ENCODE measurements at places on chromosomes 5 and 9. TPM values are rescaled to one million over a fixed set of nuclear protein-coding genes. Genes with fewer than 3 reads are reported as not detected.

Gene INSL4
- not detected for total RNA-seq

Gene CBY3
- not detected for total RNA-seq

Gene ARHGEF37
- 2.3 TPM for total RNA-seq

Gene MRPL50
- total RNA-seq, result 18.6 TPM

Gene RIC1
- 21.6 TPM for total RNA-seq

Gene GLDC
- total RNA-seq, result 37.8 TPM

Gene GMCL2
- not detected for total RNA-seq

GRCh38 chr5:11164531-11165294, 403.7 kb upstream of the DAP start:
- peak overlapping the region; percentile 1 for H3K27ac ChIP-seq
- peaks cover 21% of the 10 kb centered on the region for H3K4me1 ChIP-seq
- H3K4me3 ChIP-seq, result no peak overlapping the region
- no peaks in the 10 kb centered on the region for H3K27me3 ChIP-seq

DNA sequence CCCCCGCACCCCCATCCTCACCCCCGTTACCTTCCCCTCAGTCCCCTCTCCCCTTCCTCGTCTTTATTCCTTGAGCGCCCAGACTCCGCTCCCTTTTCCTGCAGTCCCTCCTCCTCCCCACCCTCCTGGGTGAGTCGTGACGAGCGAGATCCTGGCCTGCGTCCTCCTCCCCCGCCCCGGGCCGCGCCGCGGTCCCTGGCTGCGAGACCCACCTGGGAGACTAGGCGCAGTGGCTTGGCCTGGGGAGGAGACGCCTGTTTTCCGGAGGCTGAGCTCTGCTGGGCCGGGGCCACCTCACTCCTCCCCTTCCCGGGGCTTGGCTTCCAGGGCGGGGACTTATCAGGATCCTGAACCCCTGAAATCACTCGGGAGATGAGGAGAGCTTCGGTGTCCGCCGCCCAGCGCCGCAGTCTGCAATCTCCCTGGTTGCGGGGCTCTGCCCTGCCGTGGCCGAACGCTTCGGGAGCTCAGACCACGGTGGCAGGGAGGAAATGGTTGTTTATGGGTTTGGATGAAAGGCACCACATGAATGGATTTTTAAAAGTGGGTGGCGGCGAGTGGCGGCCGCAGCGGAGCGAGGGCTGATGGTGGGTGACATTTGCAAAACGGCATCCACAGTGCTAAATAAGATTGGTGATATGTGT, 984 bp downstream of the STXBP1 start:
- peak overlapping the region; percentile 92 for H3K27ac ChIP-seq
- no peaks in the 10 kb centered on the region for H3K36me3 ChIP-seq
- peak overlapping the region; percentile 89 for H3K4me3 ChIP-seq
- H3K4me1 ChIP-seq, result peaks cover 26% of the 10 kb centered on the region

DNA sequence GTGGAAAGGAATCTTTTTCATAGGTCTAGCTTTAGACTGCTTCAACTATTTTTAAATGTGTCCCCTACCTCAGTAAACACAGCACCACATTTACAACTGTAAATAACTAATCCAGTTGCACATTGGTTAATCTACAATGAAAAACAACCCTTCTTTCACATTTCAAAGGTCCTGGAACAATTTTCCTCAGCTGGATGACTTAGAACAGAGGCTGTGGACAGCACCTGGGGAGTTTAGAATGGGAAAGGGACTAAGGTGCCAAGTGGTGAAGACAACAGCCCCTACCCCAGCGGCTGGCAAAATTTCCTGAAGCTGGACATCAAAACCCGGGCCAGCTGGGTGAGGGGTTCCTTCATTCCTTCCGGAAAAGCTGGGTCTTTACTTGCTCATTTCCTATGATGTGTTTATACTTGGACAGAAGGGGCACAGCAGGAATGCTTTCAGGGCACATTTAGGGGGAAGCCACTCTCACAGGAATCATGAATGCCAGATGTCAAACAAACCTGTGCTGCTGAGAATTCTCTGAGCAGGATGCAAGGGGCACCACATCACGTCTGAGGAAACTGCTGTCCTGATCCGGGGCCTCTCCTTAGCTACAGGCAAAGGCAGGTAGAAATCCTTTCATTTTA, 158.3 kb downstream of the NR2F1-AS1 start:
- H3K27ac ChIP-seq, result no peak overlapping the region
- H3K27me3 ChIP-seq, result no peaks in the 10 kb centered on the region
- peaks cover 66% of the 10 kb centered on the region for H3K4me1 ChIP-seq
- no peak for DNase-seq

- no peak overlapping the region for H3K4me3 ChIP-seq
- no peaks in the 10 kb centered on the region for H3K4me1 ChIP-seq
- peaks cover 71% of the 10 kb centered on the region for H3K36me3 ChIP-seq
- no peak overlapping the region for H3K27ac ChIP-seq
- no peak for DNase-seq
Measured at GRCh38 chr9:105735366-105735765, 41.0 kb downstream of the TMEM38B start.

- no peak overlapping the region for H3K27ac ChIP-seq
- peak overlapping the region; percentile 87 for H3K4me3 ChIP-seq
- H3K27me3 ChIP-seq, result peaks cover 93% of the 10 kb centered on the region
- H3K36me3 ChIP-seq, result no peaks in the 10 kb centered on the region
- H3K4me1 ChIP-seq, result peaks cover 44% of the 10 kb centered on the region
- no peak for DNase-seq
Measured at GRCh38 chr5:43041110-43041668, 1.1 kb upstream of the ANXA2R start.

GRCh38 chr5:101404531-101404930, 501.4 kb upstream of the ST8SIA4 start:
- no peaks in the 10 kb centered on the region for H3K27me3 ChIP-seq
- H3K4me1 ChIP-seq, result no peaks in the 10 kb centered on the region
- H3K36me3 ChIP-seq, result no peaks in the 10 kb centered on the region

DNA sequence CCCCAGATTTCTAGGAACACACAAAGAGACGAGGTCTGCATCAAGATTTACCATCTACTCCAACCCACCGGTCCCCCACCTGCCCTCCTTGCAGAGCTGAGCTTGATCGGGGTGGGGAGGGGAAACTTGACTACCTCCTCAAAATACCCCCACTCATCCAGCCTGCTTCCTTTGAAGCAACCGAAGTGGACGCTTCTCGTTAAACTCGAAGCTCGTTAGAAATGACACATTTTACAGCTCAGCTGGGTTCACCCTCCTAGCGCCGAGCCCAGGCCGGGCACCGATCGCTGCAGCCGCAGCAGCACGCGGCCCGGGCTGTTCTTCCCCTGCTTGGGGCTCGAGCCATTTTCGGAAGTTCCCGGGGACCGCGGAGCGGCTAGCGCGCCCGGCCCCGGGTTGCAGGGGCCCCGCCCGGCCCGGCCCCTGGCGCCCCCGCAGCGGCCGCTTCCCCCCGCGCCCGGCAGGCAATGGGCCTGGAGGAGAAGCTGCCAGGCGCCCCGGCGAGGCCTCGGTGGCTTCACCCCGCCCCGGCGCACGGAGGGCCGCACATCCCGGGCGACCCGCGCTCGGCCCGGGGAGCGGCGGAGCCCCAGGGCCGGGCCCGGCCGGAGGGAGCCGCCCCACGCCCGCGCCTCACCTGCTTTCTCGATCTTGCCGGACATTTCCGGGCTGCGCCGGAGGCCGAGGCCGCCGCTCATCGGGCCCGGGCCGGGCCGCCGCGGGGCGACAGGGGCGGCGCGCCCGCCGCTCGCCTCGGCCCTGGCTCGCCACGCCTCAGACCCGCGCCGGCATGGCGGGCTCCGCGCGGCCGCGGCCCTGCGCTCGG, 530 bp downstream of the RAPGEF1 start:
- peak overlapping the region; percentile 92 for H3K4me3 ChIP-seq
- H3K4me1 ChIP-seq, result peaks cover 39% of the 10 kb centered on the region
- DNase-seq, result peak; percentile 28

GRCh38 chr5:154181161-154181560, 9.4 kb upstream of the GALNT10 start:
- H3K27me3 ChIP-seq, result peaks cover 7% of the 10 kb centered on the region
- H3K27ac ChIP-seq, result no peak overlapping the region
- DNase-seq, result no peak
- H3K4me3 ChIP-seq, result no peak overlapping the region
- H3K4me1 ChIP-seq, result peaks cover 20% of the 10 kb centered on the region

GRCh38 chr9:102253099-102253498, 514.7 kb upstream of the GRIN3A start:
- H3K4me3 ChIP-seq, result no peak overlapping the region
- no peaks in the 10 kb centered on the region for H3K27me3 ChIP-seq
- H3K27ac ChIP-seq, result no peak overlapping the region
- no peaks in the 10 kb centered on the region for H3K4me1 ChIP-seq
- no peaks in the 10 kb centered on the region for H3K36me3 ChIP-seq

DNA sequence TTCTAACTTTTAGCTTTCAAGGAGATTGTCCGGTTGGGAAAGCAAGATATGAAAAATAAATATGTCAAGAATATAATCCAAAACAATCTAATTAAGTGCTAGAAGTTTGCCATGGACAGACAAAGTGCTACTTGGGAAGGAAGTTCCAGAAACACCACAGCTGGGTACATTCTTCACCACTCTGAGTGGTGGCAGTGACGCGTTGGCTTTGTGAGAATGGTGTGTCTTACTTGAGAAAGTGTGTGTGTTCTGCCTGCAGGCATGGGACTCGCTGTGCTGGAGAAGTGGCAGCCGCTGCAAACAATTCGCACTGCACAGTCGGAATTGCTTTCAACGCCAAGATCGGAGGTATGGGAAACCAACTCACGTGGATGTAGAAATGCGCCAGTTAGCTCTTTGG, 177.2 kb downstream of the PCSK5 start:
- H3K4me1 ChIP-seq, result no peaks in the 10 kb centered on the region
- no peaks in the 10 kb centered on the region for H3K27me3 ChIP-seq
- H3K36me3 ChIP-seq, result peaks cover 5% of the 10 kb centered on the region
- DNase-seq, result no peak
- H3K4me3 ChIP-seq, result no peak overlapping the region
- no peak overlapping the region for H3K27ac ChIP-seq

GRCh38 chr9:36284226-36284625, 26.0 kb upstream of the GNE start:
- no peaks in the 10 kb centered on the region for H3K36me3 ChIP-seq
- no peaks in the 10 kb centered on the region for H3K4me1 ChIP-seq
- no peak overlapping the region for H3K27ac ChIP-seq
- no peak for DNase-seq

GRCh38 chr5:170216257-170216864, 16.4 kb upstream of the C5orf58 start:
- H3K27ac ChIP-seq, result no peak overlapping the region
- peak; percentile 28 for DNase-seq
- no peak overlapping the region for H3K4me3 ChIP-seq
- H3K27me3 ChIP-seq, result peaks cover 7% of the 10 kb centered on the region
- no peaks in the 10 kb centered on the region for H3K36me3 ChIP-seq

GRCh38 chr5:164303646-164304215, 798.3 kb downstream of the MAT2B start:
- no peak overlapping the region for H3K4me3 ChIP-seq
- DNase-seq, result no peak
- no peaks in the 10 kb centered on the region for H3K36me3 ChIP-seq
- no peak overlapping the region for H3K27ac ChIP-seq

- no peaks in the 10 kb centered on the region for H3K4me1 ChIP-seq
- no peak overlapping the region for H3K27ac ChIP-seq
- peaks cover 2% of the 10 kb centered on the region for H3K27me3 ChIP-seq
- DNase-seq, result no peak
- H3K36me3 ChIP-seq, result no peaks in the 10 kb centered on the region
Measured at GRCh38 chr9:101225271-101225670, 159.5 kb downstream of the BAAT start.

- no peak for DNase-seq
- no peak overlapping the region for H3K4me3 ChIP-seq
- H3K36me3 ChIP-seq, result no peaks in the 10 kb centered on the region
- H3K4me1 ChIP-seq, result peaks cover 7% of the 10 kb centered on the region
- no peak overlapping the region for H3K27ac ChIP-seq
Measured at GRCh38 chr5:80231243-80231642, 24.6 kb downstream of the SERINC5 start.

DNA sequence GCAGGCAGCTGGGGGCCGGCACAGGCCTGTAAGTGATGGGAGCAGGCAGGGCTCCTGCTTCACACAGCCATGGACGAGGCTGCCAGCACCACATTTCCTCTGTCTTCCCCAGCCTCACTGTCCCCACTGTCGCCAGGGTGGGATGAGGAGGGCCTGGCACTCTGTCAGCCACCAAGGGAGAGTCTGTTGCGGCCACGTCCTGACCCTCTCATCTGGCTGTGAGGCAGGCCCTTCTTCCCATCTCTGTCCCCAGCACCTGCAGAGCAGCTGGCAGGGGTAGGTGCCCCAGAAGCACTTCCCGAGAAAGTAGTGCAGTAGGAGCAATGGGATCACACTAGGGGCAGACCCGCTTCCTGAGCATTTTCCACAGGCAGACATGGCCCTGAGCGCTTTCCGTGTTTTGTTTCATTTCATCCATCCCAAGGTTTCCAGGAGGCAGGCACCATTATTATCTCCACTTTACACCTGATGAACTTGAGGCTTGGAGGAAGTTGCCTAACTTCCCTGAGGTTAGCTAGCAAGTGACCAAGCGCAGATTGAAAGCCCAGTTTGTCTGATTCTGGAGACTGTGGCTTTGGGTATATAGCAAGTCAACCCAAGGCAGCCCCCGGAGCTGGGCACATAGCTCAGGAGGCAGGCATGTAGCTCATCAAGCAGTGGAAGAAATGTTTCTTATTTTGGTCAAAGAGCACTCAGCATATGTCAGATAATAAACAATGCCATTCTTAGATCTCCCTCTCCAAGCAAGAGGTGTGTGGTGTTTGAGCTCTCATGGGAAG, 202.4 kb downstream of the DAB2IP start:
- H3K4me3 ChIP-seq, result no peak overlapping the region
- no peak for DNase-seq
- H3K36me3 ChIP-seq, result peaks cover 2% of the 10 kb centered on the region
- peaks cover 10% of the 10 kb centered on the region for H3K4me1 ChIP-seq
- no peak overlapping the region for H3K27ac ChIP-seq
- peaks cover 8% of the 10 kb centered on the region for H3K27me3 ChIP-seq

- no peaks in the 10 kb centered on the region for H3K4me1 ChIP-seq
- H3K36me3 ChIP-seq, result no peaks in the 10 kb centered on the region
- peaks cover 2% of the 10 kb centered on the region for H3K27me3 ChIP-seq
- DNase-seq, result no peak
- H3K4me3 ChIP-seq, result no peak overlapping the region
Measured at GRCh38 chr5:135127439-135128240, 93.6 kb upstream of the PITX1 start.

DNA sequence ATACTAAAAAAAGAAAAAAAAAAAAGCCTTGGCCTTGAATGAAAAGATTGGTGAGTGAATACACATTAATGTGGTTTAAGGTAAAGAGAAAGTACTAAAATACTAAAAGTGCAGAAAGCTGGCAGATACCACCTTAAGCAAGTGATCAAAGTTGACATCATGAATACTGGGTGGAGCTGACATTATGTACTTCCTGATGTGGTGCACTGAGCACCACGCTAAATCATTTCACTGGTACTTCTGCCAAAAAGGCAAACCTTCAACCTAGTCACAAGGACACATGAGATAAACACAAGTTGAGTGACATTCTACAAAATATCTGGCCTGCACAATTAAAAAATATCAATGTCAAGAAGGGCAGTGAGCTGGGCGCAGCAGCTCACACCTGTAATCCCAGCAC, 33.8 kb upstream of the PANK3 start:
- no peaks in the 10 kb centered on the region for H3K36me3 ChIP-seq
- H3K4me3 ChIP-seq, result no peak overlapping the region

GRCh38 chr5:165723931-165724330, 2218.5 kb downstream of the MAT2B start:
- DNase-seq, result no peak
- no peak overlapping the region for H3K27ac ChIP-seq
- no peak overlapping the region for H3K4me3 ChIP-seq
- H3K36me3 ChIP-seq, result no peaks in the 10 kb centered on the region
- H3K27me3 ChIP-seq, result no peaks in the 10 kb centered on the region

Measured in neural crest cell (in vitro differentiated cells).